Frontal cortex (tissue), 4 donors: ENCODE measurements at places on chromosomes 6 and 20.

GRCh38 chr20:51350941-51351631 is 191.4 kb downstream of the NFATC2 start:
- DNase-seq, result no peak

GRCh38 chr20:3614466-3614865 is 48.7 kb downstream of the GFRA4 start:
- no peak for DNase-seq

- DNase-seq, result no peak
Observed at GRCh38 chr6:45921691-45922281, 93.9 kb downstream of the CLIC5 start.

GRCh38 chr6:147103694-147104093 is 100.5 kb upstream of the STXBP5 start:
- no peak for DNase-seq

GRCh38 chr20:33257237-33257636 is 21.4 kb downstream of the BPIFA1 start:
- DNase-seq, result no peak
